A549 (cell line): ENCODE measurements at places on chromosomes 7 and 10. TPM values are rescaled to one million over a fixed set of nuclear protein-coding genes. Genes with fewer than 3 reads are reported as not detected.

GRCh38 chr7:85237721-85238120, 50.9 kb upstream of the SEMA3D start:
- DNase-seq, result no peak

Gene SPDYE11
- polyA plus RNA-seq, result not detected in 3 replicates

GRCh38 chr10:61272781-61273180, 180.4 kb downstream of the TMEM26 start:
- DNase-seq, result no peak

GRCh38 chr7:36456138-36456537, 66.5 kb downstream of the ANLN start:
- DNase-seq, result no peak

GRCh38 chr7:33981671-33982424, 76.5 kb downstream of the BMPER start:
- no peak for DNase-seq

DNA sequence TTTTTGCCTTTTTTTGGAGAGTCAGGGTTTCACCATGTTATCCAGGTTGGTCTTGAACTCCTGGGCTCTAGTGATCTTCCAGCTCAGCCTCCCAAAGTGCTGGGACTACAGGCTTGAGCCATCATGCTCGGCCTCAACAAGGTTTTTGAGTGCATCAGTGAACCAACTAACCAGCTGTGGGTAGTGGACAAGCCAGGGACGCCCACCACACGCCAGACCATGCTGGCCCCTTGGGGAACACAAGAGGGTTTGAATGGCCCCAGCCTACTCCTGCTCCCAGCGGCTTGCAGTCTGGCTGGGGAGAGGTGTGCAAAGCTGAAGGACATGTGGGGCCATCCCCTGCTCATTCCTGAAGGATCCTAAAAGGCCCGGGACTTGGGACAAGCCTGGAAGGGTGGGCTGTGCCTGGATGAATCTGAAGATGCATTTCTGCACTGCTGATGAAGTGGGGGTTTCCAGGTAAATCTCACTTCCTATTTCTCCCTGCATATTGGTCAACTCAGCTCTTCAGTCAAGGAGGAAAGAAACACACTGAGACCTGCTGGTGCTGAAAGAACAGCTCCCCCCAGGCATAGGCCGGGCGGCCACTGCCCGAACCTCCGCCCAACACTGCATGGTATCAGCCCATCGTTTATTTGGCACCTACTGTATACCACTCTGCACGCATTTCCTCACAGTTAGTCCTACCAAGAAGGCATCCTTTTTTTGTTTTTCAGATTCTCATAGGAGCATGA, 6.9 kb downstream of the MMD2 start:
- no peak for DNase-seq

Gene NKX1-2
- 0.03 to 0.08 TPM (median 0.03 TPM) in 3 replicates for polyA plus RNA-seq

Gene CYP2C8
- polyA plus RNA-seq, result not detected in 3 replicates

DNA sequence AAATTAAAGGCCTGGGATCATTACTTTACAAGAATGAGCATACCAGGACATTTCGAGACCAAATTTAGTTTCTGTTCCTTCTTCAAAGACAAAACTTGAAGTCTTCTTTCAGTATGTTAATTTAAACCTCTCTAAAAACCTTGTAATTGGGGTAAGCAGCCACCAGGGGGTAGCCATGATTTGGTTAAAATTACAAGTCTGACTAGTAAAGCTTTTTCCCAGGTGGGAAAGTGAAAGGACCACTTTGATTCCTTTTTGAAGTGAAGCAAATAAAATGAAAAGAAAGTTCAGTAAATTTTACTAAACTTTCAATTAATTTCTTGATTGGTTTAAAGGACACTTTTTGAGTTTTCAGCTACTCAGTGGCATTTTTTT, 294.3 kb downstream of the BBS9 start:
- DNase-seq, result peak; percentile 12

GRCh38 chr7:7918736-7919448, 49.7 kb upstream of the GLCCI1 start:
- DNase-seq, result no peak

- DNase-seq, result peak; percentile 36
Measured at GRCh38 chr10:3226960-3227744, 54.6 kb upstream of the PITRM1 start.

GRCh38 chr10:105262666-105263065, 621.6 kb downstream of the SORCS3 start:
- DNase-seq, result no peak

GRCh38 chr10:129962031-129962871, 1.8 kb downstream of the EBF3 start:
- no peak for DNase-seq

Gene GALNT17
- polyA plus RNA-seq, result 0.03 TPM in 1 of 3 replicates, not detected in the others

DNA sequence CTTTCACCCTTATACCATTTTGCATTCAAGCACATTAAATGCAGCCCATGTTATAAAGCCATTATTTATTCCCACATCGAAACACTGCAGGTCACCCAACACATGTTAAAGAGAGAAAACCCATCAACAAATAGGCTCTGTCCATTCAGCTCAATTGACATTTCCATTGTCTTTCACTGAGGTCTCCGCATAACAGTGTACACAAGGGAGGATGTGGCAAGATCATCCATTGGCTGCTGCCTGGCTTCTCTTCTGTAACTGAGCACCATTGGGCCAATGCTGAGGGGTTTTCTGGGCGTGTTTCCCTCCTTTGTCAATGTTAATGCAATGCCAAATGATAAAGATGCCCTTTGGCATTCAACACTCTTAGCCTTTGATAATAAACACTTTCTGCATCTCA, 278.1 kb upstream of the SP4 start:
- DNase-seq, result no peak

Gene CRHR2
- polyA plus RNA-seq, result not detected in 3 replicates

DNA sequence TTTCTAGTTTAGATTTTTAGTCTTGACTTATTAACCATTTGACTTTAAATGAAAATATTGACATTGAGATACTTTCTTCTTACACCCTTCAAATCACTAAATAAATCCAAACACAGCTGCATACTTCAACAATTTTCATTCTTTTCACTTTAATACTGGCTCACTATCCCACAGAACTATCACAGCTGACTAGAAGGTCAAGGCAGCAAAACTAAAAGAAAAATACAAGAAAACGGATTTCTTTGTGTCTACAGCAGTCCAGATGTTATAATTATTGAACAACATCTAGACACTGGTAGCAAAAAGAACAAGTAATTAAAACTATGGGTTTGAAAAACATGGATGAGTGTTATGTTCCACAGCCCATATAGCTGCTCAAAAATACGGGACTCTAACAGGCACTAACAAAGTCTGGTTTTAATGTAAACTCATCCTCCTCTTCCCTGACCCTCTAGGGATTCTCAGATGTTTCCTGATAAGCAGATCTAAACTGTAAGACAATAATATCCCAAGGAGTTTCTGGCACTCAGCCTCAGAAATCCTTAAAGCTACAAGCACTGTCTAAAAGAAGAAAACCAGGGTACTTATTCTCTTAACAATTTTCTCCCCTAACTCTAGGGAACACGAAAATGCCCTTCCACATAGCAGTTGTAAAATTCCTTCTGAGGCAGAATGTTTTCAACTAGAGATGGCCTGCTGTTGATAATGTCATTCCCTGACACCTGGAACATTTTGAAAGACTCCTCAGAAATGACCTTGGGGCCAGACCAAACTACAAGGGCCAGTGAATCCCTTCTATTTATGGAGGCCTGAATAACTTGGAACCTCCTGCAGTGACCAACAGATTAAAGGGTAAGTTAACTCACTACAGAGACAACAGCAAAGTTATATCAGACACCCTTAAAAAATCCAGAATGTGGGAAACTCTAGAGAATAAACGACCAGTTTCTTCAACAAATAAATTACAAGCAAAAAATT, 12.8 kb downstream of the DNMBP start:
- DNase-seq, result no peak

DNA sequence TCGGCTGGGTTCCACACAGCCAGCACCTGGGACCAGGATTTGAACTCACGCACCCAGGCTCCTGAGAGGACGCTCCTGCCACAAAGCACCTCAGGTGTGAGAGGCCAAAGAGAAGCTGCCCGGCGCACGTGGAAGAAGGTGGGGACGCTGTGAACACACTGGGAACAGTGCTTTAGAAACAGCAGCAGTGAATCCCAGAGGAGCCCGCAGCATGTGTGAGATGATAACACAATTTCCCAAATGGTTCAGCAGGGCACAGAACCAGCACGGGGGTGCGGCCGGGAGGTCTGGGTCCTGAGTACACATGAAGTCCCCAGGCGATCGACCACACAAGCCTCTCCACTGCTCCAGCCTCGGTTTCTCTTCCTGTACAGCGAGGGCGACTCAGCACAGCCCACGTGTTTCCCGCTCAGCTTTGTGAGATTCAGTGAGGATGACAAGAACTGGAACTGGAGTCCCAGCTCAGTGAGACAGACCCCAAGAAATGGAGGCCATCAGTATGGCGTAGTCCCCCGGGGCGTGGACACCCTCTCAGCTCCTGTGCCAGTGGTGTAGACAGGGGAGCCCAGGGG, 188.3 kb downstream of the MAD1L1 start:
- DNase-seq, result no peak

- DNase-seq, result peak; percentile 17
Measured at GRCh38 chr10:27319752-27320431, 79.3 kb upstream of the ACBD5 start.

- DNase-seq, result no peak
Measured at GRCh38 chr10:6195376-6195775, 7.4 kb upstream of the PFKFB3 start.

DNA sequence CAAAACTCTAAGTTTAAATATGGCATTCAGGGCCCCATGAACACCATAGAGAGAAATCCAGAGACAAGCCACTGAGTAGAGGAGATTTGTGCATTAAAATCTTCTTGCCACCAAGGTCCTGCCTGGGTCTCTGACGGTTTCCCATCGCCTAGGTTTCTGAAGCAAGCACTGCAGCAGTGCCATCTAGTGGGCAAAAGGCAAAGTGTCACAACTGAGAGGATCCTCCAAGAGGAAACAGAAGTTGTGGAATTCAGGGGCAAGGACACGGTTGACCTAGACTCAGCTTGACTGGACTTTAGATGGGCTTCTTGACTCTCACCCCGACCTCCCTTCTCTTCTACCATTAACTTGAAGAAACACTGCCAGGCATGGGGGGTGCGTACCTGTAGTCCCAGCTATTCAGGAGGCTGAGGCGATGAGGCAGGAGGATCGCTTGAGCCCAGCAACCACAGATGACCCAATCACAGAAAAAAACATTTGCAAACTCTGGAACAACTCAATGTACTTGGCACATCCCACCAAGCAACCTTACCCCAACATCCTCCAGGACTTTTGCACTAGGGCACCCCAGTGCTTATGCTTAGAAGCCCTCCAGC, 604.1 kb downstream of the GALNT17 start:
- peak; percentile 21 for DNase-seq

DNA sequence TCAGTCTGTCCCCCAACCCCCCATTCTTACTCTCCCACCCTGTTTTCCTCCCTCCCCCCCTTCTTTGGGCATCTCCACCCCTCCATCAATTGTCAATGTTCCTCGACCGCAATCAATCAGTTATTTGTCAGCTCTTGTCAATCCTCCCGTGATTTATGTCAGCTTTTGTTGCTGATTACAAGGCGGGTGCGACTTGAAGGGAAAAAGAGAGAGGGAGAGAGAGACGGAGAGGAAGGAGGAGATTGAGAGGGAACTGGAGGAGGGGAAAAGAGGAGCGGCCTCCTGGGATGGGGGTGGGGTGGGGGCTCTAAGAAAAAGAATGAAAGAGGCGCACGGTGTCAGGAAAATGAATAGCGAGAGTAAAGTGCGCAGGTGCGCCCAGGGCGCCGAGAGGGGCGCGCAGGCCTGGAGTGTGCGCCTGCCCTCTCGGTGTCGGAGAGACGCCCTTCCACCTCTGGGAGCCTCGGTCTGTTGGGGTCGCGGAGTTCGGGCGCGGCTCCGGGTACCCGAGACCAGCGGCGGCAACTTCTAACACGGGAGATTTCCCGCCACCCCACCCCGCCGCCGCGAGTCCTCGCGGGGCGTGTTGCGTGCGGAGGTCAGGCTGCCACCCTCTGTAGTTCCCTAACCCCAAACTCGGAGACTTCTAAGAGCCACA, 1.1 kb upstream of the ZNF503 start:
- DNase-seq, result peak; percentile 52

DNA sequence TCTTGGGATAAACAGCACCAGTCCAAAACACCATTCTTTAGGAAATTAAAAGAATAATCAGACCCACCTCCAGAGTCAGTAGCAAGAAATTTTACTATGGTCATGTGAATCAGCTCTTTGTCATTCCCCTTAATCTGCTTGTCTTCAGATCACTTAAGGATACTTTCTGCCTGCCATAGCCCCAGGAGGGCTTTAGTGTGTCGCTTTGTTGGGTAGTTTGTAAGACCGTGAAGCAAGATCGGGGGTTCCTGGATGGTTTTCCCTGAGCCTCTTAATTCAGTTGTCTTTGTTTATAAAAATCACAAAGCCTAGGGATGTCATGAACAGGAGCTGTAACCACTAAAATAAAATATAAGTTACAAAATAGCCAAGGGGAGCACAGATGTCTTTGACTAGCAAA, 223.6 kb downstream of the RELN start:
- no peak for DNase-seq

GRCh38 chr7:128042012-128042411, 10.8 kb upstream of the LRRC4 start:
- DNase-seq, result no peak

- DNase-seq, result no peak
Measured at GRCh38 chr7:24133691-24134090, 150.3 kb upstream of the NPY start.

DNA sequence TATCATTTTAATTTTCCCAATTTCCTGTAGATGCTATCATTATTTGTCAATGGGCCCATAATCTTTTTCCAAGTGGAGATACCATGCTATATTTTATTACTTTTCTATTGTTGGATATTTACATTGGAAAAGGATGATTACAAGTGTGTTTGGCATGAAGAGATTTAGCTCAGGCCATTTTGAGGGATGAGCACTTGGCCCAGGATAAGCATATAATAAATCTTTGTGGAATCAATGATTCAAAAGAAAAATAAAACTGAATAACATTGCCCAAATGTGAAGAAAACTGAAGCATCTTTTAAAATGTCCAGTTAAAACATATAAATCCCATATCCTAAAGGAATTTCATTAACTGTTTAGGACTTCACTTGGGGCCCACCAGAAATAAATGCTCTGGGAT, 260.9 kb upstream of the BMPER start:
- no peak for DNase-seq

- DNase-seq, result no peak
Measured at GRCh38 chr7:74617180-74617744, 40.3 kb upstream of the GTF2I start.

Gene MEOX2
- polyA plus RNA-seq, result not detected in 3 replicates

DNA sequence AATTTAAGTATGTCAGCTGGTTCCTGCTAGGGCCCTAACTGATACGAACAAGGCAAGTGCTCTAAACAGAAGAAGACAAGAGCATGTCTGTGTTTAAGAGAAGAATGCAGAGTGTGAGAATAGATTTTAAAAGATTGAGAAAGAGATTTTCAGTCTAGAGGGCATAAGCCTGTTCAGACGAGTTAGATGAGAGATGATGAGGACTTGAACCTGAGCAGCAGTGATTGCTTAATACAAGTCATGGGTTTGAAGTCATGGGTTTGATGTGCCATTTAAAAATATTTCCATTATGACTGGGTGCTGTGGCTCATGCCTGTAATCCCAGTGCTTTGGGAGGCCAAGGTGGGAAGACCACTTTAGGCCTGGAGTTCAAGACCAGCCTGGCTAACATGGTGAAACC, 108.9 kb upstream of the PLXDC2 start:
- no peak for DNase-seq

GRCh38 chr10:93062514-93063143, 2.0 kb downstream of the CYP26C1 start:
- DNase-seq, result peak; percentile 38
